ENCODE measurements at places on chromosomes 2 and 18.

DNA sequence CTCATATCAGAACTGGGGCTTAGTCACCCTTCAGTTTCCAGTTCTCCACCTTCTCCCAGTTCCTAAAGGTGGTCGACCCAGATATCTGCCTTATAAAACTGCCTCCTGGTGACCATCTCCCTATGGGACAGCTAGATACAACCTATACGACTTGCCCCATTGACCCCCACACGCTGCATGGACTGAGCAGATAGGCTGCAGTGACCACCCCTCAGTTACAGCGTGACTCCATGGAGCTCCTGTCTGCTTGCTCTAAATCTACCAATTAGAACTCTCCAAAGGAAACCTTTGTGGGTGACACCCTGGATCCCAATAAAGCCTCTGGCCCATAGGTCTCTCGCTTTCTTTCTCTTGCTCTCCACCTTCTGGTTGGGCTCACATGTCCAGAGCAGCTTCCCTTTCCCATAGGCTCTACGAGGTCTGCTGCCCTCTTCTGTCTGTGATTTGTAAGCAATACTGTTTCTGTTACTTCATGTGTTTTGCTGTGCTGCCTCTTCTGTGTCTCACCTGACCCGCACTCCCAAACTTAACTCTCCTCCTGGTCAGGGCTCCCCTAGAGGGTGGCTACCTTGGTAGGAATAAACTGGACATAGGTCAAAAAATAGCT, 971.3 kb upstream of the FAM98A start:
- no peak for DNase-seq

DNA sequence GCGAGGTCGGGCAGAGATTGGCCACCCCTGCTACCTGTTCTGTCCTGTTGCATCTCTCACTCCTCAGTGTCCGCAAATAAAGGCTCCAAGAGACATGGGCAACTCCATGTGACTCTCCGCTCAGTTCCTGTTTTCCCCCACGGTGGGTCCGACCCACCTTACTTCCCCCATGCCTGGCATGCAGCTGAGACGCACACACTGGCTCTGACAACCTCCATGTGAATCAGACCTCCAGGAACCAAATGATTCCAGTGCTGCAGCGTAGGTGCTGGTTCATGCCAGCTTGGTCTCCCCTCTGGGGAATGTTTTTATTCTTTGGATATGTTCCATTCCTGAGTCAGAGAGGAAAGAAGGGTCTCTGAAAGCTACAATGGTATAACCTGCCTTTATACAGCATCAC, 221.5 kb downstream of the SH3RF3 start:
- no peak for DNase-seq

GRCh38 chr18:58723810-58724602, 52.7 kb downstream of the MALT1 start:
- DNase-seq, result no peak

- DNase-seq, result no peak
Observed at GRCh38 chr18:3529077-3529476, 79.1 kb downstream of the TGIF1 start.

GRCh38 chr2:197851451-197851850, 47.1 kb downstream of the PLCL1 start:
- DNase-seq, result no peak

DNA sequence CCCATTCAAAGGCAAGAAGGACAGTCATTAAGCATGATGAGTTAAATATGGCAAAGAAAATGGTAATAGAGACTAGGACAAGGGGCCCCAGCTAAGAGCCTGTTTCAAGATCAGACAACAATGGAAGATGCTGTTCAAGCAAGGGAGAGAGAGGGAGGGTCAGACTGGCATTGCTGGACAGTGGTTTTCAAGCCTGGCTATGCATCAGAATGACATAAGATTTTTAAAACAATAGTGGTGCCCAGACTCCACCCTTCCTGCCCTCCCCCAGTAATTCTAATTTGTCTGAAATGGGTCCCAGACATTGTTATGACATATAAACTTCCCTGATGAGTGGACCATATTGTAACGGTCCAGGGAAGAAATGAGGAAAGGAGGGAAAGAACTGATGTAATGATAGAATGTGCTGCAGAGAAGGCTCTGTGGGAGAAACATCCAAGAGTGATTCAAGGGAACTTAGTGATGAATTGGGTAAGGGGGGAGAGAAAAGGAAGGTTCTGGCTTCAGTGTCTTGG, 112.9 kb upstream of the TRIB2 start:
- no peak for DNase-seq

Data from stimulated activated CD8-positive, alpha-beta memory T cell treated with anti-CD3 and anti-CD28 coated beads, Interleukin-7, amount 100 ng/mL, for 48 hours (primary cell).